ENCODE measurements at places on chromosomes 16 and 17.

- DNase-seq: no peak
- no peaks in the 10 kb centered on the region for H3K36me3 ChIP-seq
- no peaks in the 10 kb centered on the region for H3K4me1 ChIP-seq
- no peaks in the 10 kb centered on the region for H3K27me3 ChIP-seq
- no peak overlapping the region for H3K27ac ChIP-seq
Measured at GRCh38 chr16:21566891-21567414, 32.4 kb upstream of the METTL9 start.

DNA sequence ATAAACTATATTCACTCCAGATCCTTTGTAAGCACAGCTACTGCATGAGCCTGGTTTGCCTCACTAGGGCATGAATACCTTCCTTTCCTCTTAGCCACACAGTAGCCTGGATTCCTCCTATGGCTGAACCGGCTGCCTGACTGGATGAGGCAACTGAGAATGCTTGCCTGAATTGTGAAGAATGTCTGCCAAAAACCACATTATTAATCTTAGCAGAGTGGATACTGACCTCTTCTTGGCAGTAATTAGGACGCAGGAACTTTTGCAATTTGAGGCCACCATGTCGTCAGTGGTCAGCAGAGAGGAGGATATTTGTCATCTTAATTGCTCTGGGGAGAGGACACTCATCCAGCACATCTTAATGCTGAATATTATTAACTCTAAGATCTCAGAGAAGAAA lies 651.8 kb upstream of the GOT2 start:
- no peaks in the 10 kb centered on the region for H3K36me3 ChIP-seq
- H3K4me1 ChIP-seq: no peaks in the 10 kb centered on the region
- H3K4me3 ChIP-seq: no peak overlapping the region
- DNase-seq: no peak

DNA sequence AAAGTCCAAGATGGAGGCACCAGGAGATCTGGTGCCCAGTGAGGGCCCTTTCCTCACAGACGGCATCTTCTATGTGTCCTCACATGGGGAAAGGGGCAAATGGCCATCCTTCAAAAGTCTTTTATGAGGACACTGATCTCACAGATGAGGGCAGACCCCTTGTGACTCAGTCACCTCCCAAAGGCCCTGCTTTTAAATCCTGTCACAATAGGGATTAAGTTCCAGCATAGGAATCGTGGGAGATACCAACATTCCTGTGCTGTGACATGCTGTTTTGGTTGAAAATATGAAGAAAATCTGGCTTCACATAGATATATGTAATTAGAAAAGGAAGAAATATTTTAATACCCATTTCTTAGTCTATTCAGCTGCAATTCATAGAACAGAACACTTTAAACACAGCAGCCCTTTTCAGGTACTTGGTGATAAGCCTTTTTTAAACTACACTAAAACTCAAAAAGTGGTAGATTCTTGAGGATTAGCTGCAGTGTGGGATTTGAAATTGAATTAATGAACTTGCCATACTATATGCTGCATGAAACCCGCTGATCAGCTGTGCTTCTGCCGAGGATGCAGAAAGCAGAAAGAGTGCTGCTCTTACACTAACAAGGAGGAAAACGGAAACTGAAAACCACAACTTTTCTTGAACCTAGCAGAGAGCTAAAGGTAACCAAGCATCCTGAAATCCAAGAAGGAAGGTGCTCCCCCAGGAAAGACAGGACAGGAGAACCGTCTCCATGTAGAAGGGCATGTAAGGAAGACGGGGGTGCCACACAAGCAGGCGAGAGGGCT lies 32.7 kb downstream of the VPS53 start:
- no peak for DNase-seq
- no peak overlapping the region for H3K27ac ChIP-seq
- no peak overlapping the region for H3K4me3 ChIP-seq
- H3K36me3 ChIP-seq: peaks cover 5% of the 10 kb centered on the region
- H3K4me1 ChIP-seq: no peaks in the 10 kb centered on the region
- no peaks in the 10 kb centered on the region for H3K27me3 ChIP-seq

DNA sequence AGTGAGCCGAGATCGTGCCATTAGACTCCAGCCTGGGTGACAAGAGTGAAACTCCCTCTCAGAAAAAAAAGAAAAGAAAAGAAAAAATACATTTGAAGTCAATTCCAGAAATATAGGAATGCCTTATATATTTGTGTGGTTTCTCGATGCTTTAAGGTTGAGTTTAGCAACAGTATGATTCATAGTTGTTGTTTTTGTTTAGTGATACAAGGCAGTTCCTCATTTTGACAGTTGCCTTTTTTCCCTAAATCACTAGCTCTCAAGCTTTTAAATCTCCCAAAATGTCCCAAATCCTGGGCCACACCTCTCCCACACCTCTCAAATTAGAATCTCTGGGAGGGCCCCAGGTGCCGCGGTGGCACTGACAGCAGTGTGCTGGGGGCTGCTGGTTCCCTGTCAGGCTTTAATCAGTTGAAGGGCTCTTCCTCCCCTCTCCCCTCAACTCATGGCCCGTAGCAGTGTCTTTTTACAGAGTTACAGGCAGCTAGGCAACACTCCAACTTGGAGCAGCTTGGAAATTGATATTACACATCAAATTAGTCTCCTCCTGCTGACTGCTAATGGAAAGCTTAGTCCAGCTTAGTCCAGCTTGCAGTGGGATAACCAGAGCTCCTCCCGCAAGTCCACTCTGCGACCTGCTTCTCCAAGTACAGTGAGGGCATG lies 58.4 kb downstream of the EPN2 start:
- H3K27ac ChIP-seq: no peak overlapping the region
- H3K4me1 ChIP-seq: no peaks in the 10 kb centered on the region
- 0 out of 2 replicates have a peak, but pooled peaks cover 2% of the 10 kb centered on the region for H3K36me3 ChIP-seq

DNA sequence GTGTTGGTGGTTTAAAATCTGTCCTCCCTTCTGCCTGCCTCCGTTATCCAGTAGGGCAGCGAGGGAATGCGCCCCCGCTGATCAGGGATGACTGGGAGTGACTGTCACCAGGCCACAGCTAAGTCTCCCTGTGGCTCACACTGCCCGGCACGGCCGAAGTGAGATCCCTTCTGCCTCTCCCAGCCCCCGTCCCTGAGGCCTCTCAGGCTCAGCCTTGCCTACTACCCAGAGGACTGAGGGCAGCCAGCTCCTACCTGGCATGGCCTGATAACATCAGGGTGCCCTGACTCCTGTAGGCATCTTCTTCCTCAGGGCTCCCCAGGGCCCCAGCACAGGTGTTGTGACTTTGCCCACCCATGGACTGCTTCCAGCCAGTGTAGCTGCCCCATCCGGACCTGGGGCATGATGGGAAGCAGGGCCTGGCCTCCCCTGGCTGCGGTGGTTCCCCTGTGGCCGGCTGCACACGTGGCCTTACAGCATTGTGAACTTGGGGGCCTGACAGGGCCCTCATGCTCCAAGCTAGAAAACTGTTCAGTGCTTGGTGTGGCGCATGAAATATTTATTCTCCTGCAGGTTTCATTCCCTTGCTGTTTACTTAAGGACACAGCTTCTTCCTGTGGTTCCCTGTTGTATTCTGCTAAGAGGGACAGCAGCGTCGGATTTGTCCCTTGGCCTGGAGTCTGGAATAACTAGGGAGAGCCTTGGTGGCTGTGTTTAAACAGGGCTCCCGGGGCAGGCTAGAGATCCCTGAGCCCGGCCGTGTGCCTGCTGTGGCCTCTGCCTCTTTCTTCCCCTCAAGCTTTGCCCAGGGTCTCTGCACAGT lies 30.0 kb downstream of the GINS2 start:
- H3K4me3 ChIP-seq: no peak overlapping the region
- no peak for DNase-seq
- peaks cover 91% of the 10 kb centered on the region for H3K36me3 ChIP-seq
- H3K4me1 ChIP-seq: no peaks in the 10 kb centered on the region
- H3K27ac ChIP-seq: no peak overlapping the region

GRCh38 chr17:58284613-58285421 lies 4.1 kb upstream of the MPO start:
- H3K27ac ChIP-seq: no peak overlapping the region
- H3K36me3 ChIP-seq: no peaks in the 10 kb centered on the region
- peaks cover 3% of the 10 kb centered on the region for H3K4me1 ChIP-seq
- H3K27me3 ChIP-seq: no peaks in the 10 kb centered on the region
- H3K4me3 ChIP-seq: no peak overlapping the region
- DNase-seq: peak; percentile 83

DNA sequence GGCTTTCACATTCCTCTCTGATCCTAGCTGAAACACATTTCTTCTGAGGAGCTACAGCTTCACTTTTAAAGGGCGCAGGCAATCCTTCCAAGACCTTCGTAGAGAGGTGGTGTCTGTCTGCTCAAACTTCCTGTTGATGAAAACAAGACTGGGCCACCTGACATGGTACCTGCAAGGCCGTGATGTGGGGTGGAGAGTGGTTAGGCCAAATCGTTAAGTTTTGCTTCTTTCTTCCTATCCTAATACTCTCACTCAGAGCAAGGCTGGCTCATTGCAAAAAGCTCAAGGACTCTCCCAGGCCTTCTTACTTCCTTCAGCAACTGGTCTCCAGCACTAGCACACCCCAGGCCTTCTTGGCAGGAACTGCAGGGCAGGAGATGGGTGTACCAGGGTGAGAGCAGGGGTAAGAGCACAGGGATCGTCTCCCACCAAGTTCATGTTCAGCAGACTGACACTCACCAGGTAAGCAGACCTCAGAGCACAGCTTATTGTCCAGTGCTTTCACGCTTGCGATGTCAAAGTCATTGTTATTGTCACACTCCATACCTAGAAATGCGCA lies 10.9 kb upstream of the FOXJ1 start:
- no peak overlapping the region for H3K27ac ChIP-seq
- H3K4me1 ChIP-seq: peaks cover 2% of the 10 kb centered on the region
- H3K4me3 ChIP-seq: no peak overlapping the region
- no peaks in the 10 kb centered on the region for H3K27me3 ChIP-seq
- peak; percentile 27 for DNase-seq

DNA sequence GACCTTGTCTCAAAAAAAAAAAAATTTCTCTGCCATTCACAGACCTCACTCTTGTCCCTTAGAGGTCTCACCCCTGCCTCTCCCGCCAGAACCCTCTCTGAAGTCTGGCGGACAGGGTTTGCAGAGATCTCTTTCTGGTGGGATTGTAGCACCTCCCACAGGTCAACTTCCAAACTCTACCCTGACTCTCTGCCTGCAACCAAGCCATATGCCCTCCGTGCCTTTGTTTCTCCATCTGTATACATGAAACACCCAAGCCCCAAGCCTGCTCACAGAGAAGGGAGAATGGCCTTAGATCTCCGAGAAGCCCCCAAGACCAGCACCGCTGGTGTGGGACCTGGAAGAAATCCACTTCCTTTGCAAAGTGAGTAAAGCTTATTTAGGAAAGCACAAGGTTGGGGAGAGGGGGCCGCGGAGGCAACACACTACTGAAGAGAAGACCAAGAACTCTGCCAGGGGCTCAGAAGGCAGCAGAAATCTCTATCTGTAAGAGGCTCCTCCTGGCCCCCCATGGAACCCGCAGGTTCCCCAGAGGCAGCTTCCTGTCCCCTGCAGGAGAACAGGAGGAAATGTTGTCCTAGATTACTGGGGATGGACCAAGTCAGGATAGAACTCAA lies 219.9 kb downstream of the C16orf78 start:
- H3K36me3 ChIP-seq: no peaks in the 10 kb centered on the region
- no peaks in the 10 kb centered on the region for H3K27me3 ChIP-seq
- H3K27ac ChIP-seq: no peak overlapping the region
- peaks cover 14% of the 10 kb centered on the region for H3K4me1 ChIP-seq
- no peak overlapping the region for H3K4me3 ChIP-seq

GRCh38 chr16:49859125-49859811 lies 3.4 kb upstream of the ZNF423 start:
- DNase-seq: peak; percentile 51
- peaks cover 2% of the 10 kb centered on the region for H3K27me3 ChIP-seq
- H3K4me3 ChIP-seq: peak overlapping the region; percentile 76
- no peaks in the 10 kb centered on the region for H3K36me3 ChIP-seq
- H3K27ac ChIP-seq: no peak overlapping the region

- no peak overlapping the region for H3K4me3 ChIP-seq
- H3K4me1 ChIP-seq: no peaks in the 10 kb centered on the region
- H3K36me3 ChIP-seq: no peaks in the 10 kb centered on the region
- H3K27ac ChIP-seq: no peak overlapping the region
- no peak for DNase-seq
Measured at GRCh38 chr16:50944436-50944835, 202.6 kb downstream of the CYLD start.

GRCh38 chr17:57498443-57498842 lies 242.1 kb downstream of the MSI2 start:
- no peaks in the 10 kb centered on the region for H3K27me3 ChIP-seq
- DNase-seq: no peak
- no peak overlapping the region for H3K27ac ChIP-seq
- no peak overlapping the region for H3K4me3 ChIP-seq
- H3K4me1 ChIP-seq: no peaks in the 10 kb centered on the region
- H3K36me3 ChIP-seq: no peaks in the 10 kb centered on the region

- no peaks in the 10 kb centered on the region for H3K4me1 ChIP-seq
- H3K36me3 ChIP-seq: no peaks in the 10 kb centered on the region
- H3K27me3 ChIP-seq: no peaks in the 10 kb centered on the region
Measured at GRCh38 chr16:72149676-72150464, 22.1 kb downstream of the PMFBP1 start.

DNA sequence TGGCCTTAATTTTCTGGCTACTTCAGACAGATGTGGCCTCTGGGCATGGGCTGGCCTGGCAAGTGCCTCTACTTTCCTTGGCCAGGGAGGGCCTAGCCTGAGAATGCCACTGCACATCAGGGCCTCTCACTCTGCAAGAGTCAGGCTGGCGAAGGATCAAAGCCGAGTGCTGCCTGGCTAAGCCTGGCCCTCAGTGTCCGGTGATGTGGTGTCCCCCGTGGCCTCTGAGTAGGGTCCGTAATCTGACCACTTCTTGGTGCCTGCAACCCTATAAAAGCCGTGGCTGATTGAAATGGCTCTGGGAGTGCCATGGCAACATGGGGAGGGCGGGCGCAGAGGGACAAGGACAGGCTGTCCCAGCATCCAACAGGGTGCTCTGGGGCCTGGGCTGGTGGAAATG lies 30.2 kb downstream of the TBX4 start:
- H3K4me3 ChIP-seq: no peak overlapping the region
- H3K27ac ChIP-seq: no peak overlapping the region
- H3K27me3 ChIP-seq: no peaks in the 10 kb centered on the region

DNA sequence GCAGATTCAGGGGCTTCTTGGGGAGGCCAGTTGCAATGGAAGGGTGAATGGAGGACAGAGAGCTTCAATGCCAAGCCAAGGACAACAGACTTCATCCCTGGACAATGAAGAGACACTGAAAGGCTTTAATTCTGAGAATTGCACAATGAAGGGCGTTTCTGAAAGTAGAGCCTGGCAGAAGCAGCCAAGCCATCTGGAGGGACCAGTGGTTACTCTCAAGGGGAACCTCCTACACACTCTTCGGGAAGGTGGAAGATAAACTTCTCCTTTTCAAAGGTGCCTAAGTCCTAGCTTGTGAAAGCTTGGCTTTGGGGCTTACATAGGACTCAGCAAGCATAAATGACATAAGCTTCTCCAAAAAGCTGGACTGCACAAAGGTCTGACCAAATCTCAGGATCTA lies 6.2 kb upstream of the CES1 start:
- H3K4me3 ChIP-seq: no peak overlapping the region
- DNase-seq: no peak
- no peaks in the 10 kb centered on the region for H3K4me1 ChIP-seq

- no peak overlapping the region for H3K27ac ChIP-seq
- peaks cover 26% of the 10 kb centered on the region for H3K36me3 ChIP-seq
- DNase-seq: no peak
- peaks cover 5% of the 10 kb centered on the region for H3K4me1 ChIP-seq
- no peaks in the 10 kb centered on the region for H3K27me3 ChIP-seq
Measured at GRCh38 chr17:45577571-45578279, 87.2 kb upstream of the PLEKHM1 start.

GRCh38 chr17:28506763-28507487 lies 777 bp downstream of the FOXN1 start:
- H3K27ac ChIP-seq: no peak overlapping the region
- no peak overlapping the region for H3K4me3 ChIP-seq
- no peak for DNase-seq
- H3K27me3 ChIP-seq: no peaks in the 10 kb centered on the region
- no peaks in the 10 kb centered on the region for H3K36me3 ChIP-seq

Data from H9 (cell line).